ENCODE measurements at places on chromosomes 1 and 21. TPM values are rescaled to one million over a fixed set of nuclear protein-coding genes. Genes with fewer than 3 reads are reported as not detected.

TMEM125 gene
- total RNA-seq = not detected

KRTAP7-1 gene
- not detected for total RNA-seq

C1QTNF12 gene
- total RNA-seq = 4.9 TPM

S100A2 gene
- not detected for total RNA-seq

GRCh38 chr1:19003371-19004290 lies 47.2 kb upstream of the IFFO2 start:
- peak; percentile 33 for DNase-seq

- no peak for DNase-seq
These were observed at the start of gene HJV for GRCh38 chr1:146021622-146022402. Gene HJV (minus strand): TSS chr1:146021735. CDS start chr1:146020231, 1,504 bp downstream.

DNA sequence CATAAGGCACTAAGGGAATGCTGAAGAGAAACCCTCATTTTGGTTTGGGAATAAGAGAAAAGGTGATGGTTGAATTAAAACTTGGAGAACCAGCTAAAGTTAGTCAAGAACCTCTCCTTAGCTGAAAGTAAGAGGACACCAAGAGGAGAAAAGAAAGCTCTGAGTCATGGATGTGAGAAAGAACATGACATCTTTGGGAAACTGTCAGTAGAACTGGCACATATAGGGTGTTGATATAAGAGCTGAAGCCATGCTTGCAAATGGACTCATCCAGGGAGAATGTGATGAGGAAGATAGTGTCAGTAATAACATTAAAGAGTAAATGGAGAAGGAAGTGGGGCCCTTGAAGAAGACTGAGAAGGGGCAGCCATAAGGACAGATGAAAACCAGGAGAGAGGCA lies 54.3 kb downstream of the LRRC8C start:
- DNase-seq = no peak

GRCh38 chr1:154745286-154745731 lies 124.8 kb downstream of the KCNN3 start:
- peak; percentile 78 for DNase-seq

DNA sequence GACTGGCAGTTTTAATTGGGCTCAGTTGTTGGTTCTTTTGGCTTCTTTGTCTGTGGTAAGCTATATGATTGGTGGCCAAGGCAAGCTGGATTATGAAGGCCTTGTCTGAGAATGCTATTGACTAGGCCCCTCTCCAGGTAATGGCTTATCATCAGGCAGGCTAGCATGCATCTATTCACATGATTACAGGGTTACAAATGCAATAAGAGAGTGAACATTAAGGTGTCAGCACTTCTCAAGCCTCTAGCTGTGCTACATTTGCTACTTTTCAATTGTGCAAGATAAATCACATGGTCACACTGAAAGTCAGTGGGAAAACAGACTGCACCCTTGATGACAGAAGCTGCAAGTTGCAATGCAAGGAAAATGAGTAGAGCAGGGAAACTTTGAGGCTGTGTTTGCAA lies 550.9 kb upstream of the TMPRSS15 start:
- no peak for DNase-seq

DNA sequence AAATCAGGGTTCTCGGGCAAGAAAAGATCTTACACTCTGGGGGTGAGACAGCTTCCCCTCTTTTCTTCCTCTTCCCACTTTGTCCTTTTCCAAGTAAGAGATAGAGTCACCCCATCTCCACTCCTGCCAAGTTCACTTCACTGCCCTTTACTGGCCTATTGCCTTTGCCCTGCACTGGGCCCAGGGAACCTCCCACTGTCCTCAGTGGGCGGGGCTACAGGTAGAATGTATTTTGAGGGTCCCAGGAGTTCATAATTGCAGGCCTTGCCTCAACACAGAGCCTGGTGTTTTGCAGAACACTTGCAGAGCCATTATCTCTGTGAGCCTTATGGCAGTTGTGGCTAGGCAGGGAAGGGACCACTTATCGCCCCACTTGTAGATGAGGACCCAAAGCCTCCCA lies 3.3 kb downstream of the AMPD2 start:
- DNase-seq = no peak
